ENCODE measurements at places on chromosomes 12 and 14.

GRCh38 chr12:38713294-38713693 is 192.1 kb downstream of the CPNE8 start:
- no peak for ATAC-seq

DNA sequence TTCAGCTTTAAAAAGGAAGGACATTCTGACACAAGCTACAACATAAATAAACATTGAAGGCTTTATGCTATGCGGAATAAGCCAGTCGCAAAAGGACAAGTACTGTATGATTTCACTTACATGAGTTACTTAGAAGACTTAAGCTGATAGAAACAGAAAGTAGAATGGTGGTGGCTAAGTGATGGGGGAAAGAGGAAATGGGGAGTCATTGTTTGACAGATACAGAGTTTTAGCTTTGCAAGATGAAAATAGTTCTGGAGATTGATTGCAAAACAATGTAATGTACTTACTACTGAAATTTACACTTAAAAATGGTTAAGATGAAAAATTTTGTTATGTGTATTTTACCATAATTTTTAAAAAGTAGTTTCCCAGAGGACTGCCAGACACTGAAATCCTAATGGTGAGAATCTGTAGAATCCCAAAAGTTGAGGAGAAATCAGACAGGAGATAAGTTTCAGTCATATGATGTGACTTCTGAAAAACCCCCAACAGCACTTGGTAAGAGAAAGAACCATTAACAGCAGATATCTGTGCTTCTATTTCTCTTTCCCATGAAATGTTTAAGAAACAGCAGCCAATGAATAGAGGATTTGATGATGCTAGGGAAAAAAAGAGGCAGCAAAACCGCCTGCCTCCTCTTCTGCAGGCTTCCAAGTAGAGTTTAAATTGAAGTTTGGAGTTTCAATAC is 16.6 kb upstream of the CLEC2A start:
- ATAC-seq = no peak

DNA sequence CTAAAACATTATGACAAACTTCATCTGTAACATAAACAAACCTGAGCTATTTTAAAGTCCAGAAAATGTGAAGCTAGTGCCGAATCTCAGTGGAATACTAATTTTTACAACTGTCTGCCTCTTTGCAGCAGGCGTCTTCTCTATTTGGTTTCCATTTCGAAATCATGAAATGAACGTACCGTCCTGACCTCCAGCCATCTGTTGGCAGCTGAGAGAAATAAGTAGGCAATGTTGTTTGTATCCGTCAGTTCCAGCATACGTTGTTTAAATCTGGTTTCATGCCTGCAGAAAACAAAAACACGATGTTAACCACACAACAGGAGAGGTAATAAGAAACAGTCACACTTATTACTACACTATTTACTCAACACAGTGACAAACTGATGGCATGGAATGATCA is 54.3 kb upstream of the KCNJ8 start:
- ATAC-seq = no peak

DNA sequence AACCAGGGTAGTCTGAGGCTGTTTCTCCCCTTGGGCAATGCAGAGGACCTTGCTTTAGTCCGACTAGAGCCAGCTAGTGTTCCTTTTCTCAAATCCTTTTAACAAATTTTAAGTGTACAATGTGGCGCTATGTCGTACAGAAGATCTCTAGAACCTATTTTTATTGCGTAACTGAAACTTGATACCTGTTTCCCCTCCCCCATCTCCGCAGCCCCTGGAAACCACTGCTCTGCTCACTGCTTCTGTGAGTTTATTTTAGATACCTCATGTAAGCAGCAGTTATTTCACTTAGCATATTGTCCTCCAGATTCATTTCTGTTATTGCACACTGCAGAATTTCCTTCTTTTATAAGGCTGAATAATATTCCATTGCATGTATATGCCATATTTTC is 1092.3 kb downstream of the AACS start:
- ATAC-seq = no peak

DNA sequence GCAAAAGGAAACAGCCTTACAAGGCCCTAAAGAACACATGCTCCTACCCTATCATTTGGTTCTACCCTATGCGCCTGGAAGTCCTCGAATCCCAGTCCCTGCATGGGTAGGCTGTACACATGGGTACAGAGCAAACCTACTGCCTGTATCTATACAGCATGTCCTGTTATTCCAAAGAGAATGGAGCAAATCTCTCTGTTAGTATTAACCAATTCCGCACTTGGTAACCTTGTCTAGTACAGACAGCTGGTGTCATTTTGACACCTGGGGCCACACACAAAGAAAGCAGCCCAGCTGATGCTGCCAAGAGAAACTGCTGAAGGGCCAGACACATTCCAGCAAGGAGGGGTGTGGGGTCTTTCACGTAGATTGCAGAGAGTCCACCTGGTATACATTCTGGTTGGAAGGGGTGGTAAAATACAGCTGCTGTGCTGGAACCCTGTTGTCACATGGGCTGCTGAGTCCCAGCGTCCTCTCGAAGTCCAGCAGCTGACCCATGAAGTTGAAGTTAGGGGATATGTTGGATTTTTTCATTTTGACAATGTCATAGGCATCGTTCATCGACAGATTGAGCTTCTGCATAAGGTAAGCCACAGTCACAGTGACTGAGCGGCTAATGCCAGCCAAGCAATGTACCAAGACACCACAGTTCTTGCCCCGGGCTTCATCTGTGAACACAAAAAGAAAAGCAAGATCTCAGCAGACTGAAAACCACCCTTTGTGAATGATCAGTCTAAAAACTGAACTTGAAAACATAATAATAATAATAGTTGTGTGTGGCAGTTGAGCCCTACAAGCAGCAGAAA is 3.2 kb downstream of the DUSP6 start:
- ATAC-seq = no peak

GRCh38 chr12:62618930-62619329 is 152.3 kb downstream of the MON2 start:
- no peak for ATAC-seq

DNA sequence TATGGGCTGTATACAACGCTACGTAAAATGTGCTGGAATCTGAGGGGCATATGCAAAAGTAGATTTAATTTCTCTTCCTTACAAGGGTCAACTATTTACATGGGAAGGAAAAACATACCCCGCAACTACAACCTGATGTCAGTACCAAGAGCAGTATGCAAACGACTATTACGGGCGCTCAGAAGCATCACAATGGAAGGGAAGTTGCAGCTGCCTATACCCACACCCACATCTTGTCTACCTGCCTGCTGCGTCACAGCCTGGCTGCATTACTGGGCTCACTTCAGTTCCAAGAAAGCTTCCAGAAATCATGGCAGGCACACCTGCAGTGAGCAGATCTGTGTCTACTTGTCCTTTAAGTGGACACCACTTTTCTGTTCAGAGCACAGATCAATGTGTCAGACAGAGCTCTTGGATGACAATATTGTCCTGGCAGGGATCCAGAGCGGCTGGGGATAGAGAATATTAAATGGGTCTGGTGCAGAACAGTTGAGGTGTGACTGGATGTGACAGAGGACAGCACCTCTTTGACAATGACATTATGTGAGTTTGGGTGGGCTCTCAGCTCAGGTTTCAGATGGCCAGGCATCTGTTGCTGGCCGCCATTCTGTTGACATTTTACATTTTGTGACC is 41.5 kb upstream of the GNG2 start:
- no peak for ATAC-seq

DNA sequence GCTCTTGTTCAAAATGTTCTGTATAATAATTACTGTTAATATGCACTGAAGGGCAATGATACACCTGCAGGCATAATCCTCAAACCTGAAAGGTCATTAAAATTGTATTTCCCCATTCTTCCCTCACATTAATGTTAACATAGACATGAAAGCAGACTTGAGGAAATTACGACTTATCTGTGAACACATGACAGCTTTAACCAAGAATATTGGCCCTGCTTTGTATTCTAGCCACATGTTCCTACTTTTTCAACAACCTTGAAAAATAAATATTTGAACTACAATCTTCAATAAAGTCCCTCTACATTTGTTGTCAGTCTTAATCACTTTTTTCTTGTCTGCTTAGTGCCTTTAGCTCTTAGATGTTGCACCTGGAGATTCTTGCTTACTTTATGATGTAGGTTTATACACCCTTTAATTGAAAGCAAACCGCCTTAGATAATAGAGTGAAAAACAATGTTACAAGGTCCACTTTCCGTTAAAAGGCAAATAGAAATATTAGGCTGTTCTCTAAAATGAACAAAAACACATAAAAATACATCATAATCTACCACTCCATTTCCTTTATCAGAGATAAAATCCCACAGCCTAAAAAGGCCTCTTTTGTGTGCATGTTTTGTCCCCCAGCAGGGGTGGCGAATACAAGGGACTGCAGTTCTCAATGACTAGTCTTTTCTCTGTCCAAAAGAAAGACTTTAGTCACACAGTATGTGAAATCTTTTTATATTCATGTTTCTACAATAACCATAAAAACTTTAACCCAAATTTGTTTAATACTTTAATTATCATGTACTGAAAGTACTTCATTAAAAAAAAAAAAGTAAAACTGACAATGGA is 55.9 kb downstream of the ZFC3H1 start:
- no peak for ATAC-seq

DNA sequence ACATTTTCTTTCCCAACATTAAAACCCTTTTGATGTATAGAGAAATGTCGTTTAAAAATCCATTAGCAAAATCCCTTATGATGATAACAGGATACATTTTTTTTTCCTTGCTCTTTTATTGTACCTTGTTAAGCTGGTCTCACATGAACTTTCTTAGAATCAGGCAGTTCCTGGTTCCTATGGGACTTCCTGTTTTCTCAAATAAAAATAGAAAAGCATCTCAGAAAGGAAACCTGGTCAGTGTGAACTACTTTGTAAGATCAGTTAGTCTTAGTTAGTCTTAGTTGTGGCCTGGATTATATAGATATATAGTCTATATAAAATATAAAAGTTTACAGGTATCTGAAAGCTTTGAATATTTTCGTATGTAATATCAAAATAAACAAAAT is 40.3 kb downstream of the LEMD3 start:
- ATAC-seq = no peak

DNA sequence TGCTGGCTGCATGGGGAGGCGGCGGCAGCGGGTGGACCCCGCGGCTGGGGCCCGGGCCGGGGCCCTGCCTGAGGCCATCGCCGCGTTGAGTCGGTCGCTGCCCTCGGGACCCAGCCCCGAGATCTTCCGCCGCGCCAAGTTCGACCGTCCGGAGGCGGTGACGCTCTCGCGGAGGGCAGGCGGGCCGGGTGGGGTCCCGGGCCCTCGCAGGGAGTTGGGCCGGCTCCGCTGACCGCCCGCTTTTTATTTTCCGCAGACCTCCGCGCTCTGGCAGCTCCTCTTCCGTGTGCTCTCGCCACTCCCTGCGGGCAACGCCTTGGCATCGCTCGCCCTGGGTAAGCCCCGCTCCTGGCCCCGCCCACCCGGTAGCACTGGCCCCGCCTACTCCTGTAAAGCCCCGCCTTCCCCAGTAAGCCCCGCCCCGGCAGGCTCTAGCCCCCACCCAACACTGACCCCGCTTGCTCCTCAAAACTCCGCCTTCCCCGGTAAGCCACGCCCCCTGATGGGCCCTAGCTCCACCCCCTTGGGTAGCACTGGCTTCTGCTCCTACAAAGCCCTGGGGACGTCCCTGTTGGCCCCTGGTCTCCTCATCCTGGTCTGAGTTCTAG is 424 bp downstream of the TEDC1 start:
- ATAC-seq = peak; percentile 13

GRCh38 chr14:59265808-59266207 is 77.3 kb downstream of the DAAM1 start:
- no peak for ATAC-seq

- ATAC-seq = no peak
Measured at GRCh38 chr12:122651520-122652224, 51.5 kb downstream of the HCAR2 start.

DNA sequence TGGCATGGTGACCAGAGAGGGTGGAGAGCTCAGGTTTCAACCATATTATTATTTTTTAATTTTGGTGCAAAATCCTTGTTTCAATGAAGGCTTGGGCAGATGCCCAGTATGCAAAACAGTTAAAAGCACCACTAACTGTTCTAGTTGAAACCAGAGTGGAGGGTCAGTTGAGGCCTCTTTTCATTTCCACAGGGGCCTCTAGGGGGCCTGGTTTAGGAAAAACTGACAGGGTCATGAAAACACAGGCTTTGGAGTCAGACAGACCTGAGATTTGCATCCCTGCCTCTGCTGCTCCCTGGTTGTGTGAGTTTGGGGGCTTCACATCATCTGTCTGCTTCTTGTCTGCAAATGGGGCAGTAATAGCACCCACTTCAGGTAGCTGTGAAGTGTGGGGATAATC is 3.3 kb upstream of the RPH3A start:
- ATAC-seq = no peak

- no peak for ATAC-seq
Measured at GRCh38 chr12:54631551-54631950, 3.1 kb downstream of the LACRT start.

- ATAC-seq = no peak
Measured at GRCh38 chr14:42523666-42524065, 917.0 kb downstream of the LRFN5 start.

All from SK-N-SH treated with all-trans-retinoic acid at 6 μM for 48 hours (cell line).